ENCODE measurements at places on chromosomes 1 and 21.

DNA sequence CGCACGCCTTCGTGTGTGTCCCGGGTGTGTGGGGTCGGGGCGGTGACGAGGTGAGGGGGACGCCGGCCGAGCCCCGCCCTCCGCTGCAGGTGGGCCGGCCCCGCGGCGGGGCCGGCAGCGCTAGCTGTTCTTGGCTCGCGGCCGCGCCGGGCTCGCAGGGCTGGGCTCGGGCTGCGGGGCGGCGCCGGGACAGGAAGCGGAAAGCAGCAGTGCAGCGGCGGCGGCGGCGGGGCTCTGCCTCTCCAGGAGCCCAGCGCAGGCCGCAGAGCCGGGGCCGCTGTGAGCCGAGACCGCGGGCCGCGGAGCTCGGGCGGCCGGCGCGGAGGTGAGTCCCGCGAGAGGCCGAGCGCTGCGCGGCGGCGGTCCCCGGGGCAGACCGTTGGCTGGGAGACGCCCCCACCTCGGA is at the start of gene VANGL1:
VANGL1 (plus strand) TSS at position 209 of the 406 bp plus-strand sequence. CDS start 9,444 bp downstream, outside the sequence.
- peak; percentile 62 for DNase-seq

DNA sequence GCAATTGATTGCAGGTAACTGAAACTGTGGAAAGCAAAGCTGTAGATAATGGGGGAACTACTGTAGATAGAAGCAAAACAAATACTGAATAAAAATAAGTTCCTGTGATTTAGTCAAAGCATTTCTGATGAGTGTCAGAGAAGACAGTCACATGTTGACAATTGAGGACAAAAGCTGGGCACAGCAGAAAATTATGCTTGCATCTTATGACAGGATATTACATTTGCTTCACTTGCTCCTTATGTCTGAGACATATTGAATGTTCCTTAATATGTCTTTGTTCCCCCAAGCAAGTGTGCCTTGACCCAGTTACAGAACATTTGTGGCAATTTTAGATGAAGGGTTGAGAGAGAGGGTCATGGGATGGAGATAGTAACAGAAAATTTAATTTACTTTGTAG is 526.0 kb upstream of the B3GALT2 start:
- no peak for DNase-seq

DNA sequence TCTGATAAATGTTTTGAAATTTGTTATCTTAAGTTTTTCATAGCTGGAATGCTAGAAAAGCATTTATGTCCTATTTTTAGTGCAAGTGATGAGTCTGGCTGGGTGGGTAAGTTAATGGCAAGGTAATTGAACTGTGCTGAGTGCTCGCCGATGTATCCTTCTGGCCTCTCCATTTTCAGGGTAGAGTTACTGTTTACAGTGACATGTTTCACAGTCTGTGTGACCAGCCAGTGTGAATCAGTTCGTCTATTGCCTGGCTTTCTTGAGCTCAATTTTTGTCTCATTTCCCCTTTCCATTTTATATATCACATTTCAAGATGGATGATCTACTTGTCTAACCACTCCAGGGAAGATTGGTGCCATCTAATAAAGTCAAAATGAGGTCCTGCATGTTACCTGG is 44.1 kb downstream of the ITSN1 start:
- DNase-seq: no peak

DNA sequence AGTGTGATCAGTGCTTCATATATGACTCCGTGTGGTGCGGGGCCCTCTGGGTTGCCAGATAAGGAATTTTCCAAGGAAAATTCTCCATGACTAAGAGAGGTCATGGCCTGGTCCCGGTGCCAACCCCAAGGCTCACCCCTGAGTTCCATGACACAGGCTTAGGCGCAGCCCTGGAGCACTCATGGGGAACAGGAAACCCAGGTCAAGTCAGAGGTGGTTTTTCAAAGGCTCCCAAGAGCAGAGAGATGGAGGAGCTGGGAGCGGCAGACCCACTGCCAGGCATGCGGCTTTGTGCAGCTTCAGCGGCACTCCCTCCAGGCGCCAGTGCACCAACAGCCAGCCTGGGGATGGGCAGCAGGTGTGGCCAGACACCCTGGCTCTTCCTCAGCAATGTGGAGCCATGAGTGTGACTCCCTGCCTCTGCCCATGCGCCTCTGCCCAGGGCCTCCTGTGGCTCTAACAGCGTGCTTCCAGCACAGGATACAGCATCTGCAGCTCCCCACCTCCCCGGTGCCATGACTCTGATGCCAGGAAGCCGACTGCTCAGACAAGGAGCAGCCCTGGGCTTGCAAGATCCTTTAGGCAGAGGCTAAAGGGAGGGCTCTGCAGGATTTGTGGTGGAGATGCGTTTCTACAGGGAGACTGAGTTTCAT is 47.3 kb downstream of the GPR161 start:
- no peak for DNase-seq

- DNase-seq: no peak
Observed at GRCh38 chr1:64650411-64650810, 94.5 kb upstream of the RAVER2 start.

- DNase-seq: no peak
Observed at GRCh38 chr1:102434421-102434820, 437.7 kb upstream of the OLFM3 start.

DNA sequence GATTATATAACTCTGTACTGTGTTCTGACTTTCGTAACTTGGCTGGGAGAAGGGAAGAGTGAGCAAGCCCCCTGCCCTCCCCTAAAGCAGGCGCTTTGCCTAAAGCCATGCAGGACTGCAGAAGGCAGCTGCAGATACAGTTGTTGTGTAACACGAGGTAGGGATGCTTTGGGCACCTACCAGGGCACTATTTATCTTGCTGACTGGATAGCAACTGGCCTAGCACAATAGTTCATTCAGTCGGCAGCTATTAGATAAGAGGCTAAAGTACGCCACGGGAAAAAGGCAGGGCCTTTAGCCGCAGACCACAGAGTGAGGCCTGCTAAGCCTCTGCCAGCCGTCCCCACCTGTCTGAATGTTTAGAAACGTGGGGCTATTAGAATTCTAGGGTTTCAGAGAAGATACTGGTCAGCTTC is 80.9 kb downstream of the TTC3 start:
- DNase-seq: no peak

DNA sequence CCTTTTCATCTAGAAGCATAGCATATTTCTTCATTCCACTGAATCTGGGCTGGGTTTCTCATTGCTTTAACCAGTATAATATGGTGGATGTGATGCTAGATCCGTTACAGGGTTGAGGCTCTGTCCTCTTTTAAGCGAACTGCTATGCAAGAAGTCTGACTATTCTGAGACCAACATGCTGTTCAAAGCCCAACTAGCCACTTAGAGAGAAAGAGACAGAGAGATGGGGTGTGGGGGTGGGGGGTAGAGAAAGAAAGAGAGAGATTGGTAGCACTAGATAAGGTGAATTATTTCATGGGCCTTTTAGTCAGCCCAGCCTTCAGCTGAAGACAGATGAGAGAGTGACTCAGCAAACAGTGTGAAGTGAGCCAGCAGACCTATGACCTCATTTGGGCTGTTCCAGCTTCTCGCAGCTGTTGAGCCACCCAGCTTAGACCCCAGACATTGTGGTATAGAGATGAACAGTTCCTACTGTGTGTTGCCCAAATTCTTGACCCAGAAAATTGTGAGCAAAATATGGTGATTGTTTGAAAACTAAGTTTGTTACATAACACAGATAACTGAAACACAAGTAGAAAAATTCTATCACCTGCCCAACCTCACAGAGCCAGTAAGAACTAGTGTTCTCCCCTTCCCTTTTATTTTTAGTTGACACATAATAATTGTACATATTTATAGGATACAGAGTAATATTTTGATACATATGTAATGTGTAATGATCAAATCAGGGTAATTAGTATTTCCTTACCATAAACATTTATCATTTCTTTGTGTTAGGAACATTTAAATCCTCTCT is 40.7 kb upstream of the PRKACB start:
- DNase-seq: no peak

DNA sequence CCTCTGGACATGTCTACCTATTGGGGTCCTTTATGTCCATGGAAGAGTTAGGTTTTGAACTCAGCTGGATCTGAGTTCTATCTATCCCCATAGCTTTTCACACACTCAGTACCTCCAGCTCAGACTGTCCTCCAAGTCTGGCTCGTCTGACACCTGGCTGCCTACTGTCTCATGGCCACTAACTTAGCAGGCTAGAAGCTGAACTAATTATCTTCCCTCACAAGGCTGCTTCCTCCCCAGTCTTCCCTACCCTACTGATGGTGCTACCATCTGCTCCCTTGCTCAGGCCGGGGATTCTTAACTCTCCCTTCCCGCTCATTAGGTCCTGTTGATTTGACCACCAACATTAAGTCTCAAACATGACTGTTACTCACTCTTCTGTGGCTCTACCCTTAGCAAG is 13.4 kb downstream of the VANGL2 start:
- DNase-seq: no peak

GRCh38 chr1:211736351-211736915 is 61.0 kb upstream of the NEK2 start:
- no peak for DNase-seq

- no peak for DNase-seq
Observed at GRCh38 chr1:222750651-222751050, 13.6 kb downstream of the FAM177B start.
